T-helper 9 cell (primary cell): ENCODE measurements at places on chromosomes 2 and 18.

DNA sequence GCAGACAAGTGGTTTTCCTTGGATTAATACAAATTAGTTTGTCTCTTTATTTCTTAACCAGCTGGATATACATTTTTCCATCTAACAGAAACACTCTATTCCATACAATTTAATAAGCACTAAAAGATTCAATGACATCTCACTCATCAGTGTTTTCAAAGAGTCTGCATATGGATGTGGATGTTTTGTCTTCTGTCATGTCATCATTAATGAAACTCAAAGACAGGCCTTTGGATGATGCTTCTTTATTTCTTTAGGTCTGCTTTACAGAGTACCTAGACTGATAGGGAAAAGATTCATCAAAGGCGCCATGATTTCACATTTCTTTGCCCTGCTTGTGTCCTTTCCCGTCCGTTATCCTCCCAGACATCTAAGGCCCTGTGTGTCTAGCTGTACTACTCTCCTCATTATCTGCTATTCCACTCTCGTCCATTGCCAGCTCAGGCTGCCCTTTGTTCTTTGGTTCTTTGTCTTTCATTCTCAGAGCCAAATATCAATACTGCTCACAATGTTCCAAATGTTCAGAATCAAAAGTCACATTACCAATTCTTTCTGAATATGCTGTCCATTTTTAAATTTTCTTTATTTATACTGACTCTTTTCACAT, 232.3 kb upstream of the CHAC2 start:
- no peak for DNase-seq

DNA sequence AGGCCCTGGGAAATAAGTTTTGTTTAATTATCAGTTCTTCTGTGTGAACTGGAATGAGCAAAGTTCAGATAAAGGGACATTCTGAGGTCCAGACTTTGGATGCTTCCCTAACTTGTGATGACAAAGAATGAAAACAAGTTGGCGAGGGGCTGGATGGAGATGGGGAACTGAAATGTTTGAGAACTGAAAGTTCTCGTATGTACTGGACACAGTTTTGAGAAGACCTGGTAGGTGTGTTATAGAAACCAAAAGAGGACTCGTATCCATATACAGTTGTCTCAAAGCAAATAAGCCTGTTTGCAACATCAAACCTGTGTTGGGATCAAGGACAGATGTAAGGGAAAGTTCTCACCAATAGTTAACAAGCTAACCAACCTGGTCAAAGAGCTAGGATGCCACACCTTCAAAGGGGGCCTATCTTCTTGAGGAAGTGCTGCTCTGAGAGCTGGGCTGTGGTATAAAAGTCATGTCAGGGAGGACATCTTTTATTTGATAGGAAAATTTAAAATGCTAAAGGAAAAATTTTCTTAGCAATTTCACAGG, at the start of gene UPP2:
Gene UPP2 (plus strand): TSS at position 493 of the 543 bp plus-strand sequence. CDS start 188 bp downstream, outside the sequence.
- no peak for DNase-seq

DNA sequence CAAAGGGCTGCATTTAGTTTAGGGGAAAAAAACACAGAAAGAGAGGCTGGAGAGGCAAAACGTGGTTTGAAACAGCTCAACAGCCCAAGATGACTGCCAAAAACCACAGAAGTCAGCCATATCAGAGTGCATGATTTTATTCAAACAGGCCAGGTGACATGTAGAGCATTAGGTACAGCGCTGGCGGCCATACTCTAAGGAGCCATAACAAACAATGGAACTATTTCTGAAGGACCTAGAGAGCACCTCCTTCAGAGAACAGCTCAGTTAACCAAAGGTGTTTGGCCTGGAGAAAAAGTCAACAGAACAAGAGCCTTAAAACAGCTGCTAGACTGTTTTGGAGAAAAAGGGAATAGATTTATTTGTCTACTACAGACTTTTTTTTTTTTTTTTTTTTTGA, 2.6 kb downstream of the THADA start:
- DNase-seq, result no peak

DNA sequence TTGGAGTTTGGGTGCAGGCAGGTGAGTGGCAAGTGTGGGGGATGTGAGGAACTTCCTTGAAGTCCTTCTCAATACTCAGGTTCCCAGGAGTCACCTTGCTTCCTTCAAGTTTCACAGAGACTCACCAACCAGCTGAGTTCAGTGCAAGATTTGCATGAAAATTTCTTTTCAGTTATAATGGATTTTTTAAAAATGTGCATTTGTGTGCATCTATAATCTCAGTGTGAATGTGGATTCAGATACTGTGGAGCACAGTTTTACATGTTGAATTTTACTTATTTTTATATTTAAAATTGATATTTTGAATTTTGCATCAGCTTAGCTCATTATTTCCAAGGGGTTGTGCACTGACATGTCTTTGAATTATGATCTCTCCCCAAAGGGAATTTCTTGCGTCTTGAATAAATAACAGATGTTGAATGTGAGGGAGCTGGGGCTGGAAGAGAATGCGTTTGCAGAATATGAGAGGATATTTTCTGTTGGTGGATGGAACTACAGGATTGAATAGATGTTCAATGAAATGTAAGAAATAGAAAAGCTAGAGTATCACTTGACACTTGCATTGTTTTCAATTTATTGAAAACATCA, 184.3 kb downstream of the RPRM start:
- no peak for DNase-seq

- no peak for DNase-seq
These were observed 84.1 kb upstream of the MGAT5 start for GRCh38 chr2:134169788-134170187.

GRCh38 chr2:105712981-105713596, 31.6 kb upstream of the NCK2 start:
- no peak for DNase-seq

- DNase-seq, result no peak
These were observed 70.6 kb downstream of the GDF7 start for GRCh38 chr2:20737505-20737904.

- no peak for DNase-seq
These were observed 183.9 kb downstream of the FAM210A start for GRCh38 chr18:13542520-13542847.
